ENCODE measurements at places on chromosomes 5 and 9. TPM values are rescaled to one million over a fixed set of nuclear protein-coding genes. Genes with fewer than 3 reads are reported as not detected.
A peak's percentile ranks its signal among the peaks of the same experiment; 100 is the strongest.

The OTULINL gene
- total RNA-seq: 26.2 TPM

DNA sequence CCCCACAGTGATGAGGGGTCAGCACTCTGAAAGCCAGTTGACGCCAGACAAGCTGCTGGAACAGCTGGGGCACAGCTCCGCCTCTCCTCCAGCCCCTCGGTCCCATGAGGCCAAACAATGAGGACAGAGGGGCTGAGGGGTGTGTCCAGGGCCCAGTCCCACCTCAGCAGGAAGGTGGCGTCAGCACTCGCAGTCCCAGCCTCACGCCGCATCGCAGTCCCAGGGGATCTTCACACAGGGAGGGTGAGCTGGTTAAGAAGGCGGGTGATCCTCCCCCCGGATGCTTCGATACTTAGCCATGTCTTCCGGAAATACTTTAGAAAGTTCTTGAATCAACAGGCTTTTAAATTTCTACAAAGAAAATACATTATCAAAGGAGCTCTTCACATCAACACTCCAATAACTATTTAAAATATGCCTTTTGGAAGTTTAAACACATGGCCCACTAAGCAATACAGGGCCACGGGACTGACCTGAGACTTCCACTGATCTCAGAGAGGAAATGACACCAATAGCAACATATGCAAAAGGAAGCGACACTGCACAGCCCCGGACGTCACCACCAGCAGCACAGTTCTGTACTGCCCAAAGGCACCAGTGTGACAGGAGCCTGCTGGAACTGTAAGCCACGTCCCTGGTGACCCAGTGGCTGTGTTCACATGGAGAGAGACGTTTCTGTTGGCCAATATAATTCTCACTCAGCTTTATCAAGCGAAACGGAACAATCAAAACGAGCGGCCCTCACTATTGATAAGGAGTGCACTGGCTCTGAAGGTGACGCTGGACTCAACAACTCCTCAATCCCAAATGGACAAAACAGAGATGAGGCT is 5.9 kb downstream of the MED10 start:
- H3K4me3 ChIP-seq: no peak overlapping the region
- H3K27ac ChIP-seq: no peak overlapping the region
- H3K4me1 ChIP-seq: peaks cover 11% of the 10 kb centered on the region
- H3K27me3 ChIP-seq: no peaks in the 10 kb centered on the region

- H3K4me3 ChIP-seq: no peak overlapping the region
- no peak overlapping the region for H3K27ac ChIP-seq
- no peak for DNase-seq
- H3K4me1 ChIP-seq: no peaks in the 10 kb centered on the region
These were observed 108.3 kb upstream of the KIF2A start for GRCh38 chr5:62197697-62198096.

DNA sequence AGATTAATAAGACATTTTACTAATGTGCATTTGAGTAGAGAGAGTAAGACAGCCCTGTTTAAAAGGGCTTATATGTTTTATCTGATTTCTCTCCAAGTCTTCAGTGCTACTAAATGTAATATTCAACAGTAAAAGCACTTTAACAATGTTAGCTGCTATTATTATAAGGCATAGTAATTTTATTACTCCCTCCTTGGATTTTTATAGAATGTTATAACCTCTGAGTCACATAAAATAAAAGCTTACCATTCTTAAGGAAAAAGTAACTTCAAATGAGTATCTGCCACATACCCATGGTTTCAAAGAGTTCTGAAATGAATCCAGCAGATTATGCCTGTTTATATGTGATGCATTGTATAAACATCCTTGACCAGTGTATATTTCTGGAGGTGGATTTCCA is 19.0 kb downstream of the SPDL1 start:
- H3K4me3 ChIP-seq: no peak overlapping the region
- no peak overlapping the region for H3K27ac ChIP-seq
- no peaks in the 10 kb centered on the region for H3K36me3 ChIP-seq
- no peaks in the 10 kb centered on the region for H3K27me3 ChIP-seq

DNA sequence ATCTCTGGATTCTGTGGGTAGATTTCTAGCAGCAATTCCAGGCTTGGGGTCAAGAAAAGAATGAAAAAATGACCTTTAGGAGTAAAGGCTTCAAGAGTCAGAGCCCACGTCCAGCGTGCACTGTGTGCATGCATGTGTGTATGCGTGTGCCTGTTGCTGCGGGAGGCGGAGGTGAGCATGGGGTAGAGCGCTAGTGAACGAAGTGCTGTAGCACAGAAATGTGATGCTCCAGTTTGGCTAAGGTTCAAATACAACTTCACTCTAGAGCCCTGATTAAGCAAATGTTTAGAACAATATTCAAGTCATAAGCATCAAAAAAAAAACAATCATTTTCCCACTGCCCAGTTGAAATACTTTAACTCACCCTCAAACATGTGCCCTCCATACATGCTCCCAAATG is 403.9 kb downstream of the ZNF608 start:
- H3K4me1 ChIP-seq: peaks cover 13% of the 10 kb centered on the region
- H3K27ac ChIP-seq: no peak overlapping the region
- no peak for DNase-seq
- no peaks in the 10 kb centered on the region for H3K27me3 ChIP-seq

GRCh38 chr5:45793638-45794532 is 97.7 kb upstream of the HCN1 start:
- no peaks in the 10 kb centered on the region for H3K36me3 ChIP-seq
- H3K4me1 ChIP-seq: no peaks in the 10 kb centered on the region
- no peak overlapping the region for H3K27ac ChIP-seq
- no peaks in the 10 kb centered on the region for H3K27me3 ChIP-seq

The HRH2 gene
- total RNA-seq: not detected

The FOXD4L5 gene
- 0.26 TPM for total RNA-seq

DNA sequence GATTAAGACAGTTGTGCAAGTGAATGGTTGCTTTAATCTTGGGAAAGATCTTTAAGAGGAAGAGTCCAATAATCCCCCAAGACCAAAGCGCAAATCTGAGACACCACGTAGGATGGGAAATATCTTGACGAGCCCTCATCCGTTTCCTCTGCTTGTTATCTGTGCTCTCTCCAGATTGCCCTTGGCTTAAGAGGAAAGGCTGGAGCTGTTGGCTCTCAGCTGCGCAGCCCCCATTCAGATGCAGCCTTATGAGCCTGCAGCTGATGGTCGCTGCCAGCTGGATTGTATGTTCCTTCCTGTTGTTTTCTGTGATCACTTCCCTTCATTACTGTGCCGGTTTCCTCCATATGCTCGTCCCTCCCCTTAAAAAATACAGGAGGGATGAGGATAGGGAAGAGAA is 47.7 kb downstream of the PWWP2A start:
- H3K27ac ChIP-seq: no peak overlapping the region
- no peaks in the 10 kb centered on the region for H3K27me3 ChIP-seq
- no peaks in the 10 kb centered on the region for H3K36me3 ChIP-seq
- DNase-seq: no peak

The SEC16A gene
- 35.3 TPM for total RNA-seq

DNA sequence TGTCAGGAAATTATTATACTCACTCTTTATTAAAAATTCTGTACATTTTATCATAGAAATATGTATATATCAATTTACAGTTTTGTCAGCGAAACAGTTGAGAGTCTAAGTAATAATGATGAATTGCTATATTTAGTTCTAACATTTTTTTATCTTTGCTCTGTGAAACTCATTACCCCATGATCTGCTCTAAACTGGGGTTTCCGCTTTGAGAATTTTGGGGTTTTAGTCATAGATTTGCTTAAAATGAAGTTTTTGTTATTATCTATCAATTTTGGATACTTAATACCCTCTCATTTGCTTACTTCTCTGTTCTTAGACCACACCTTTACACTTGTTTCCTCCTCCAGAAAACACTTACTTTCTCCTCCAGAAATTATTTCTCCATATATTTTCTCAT is 333.8 kb upstream of the MPDZ start:
- no peak overlapping the region for H3K4me3 ChIP-seq
- no peaks in the 10 kb centered on the region for H3K27me3 ChIP-seq
- H3K27ac ChIP-seq: no peak overlapping the region
- H3K4me1 ChIP-seq: no peaks in the 10 kb centered on the region
- no peaks in the 10 kb centered on the region for H3K36me3 ChIP-seq

GRCh38 chr9:133397895-133398294 is 19.9 kb downstream of the REXO4 start:
- no peaks in the 10 kb centered on the region for H3K27me3 ChIP-seq
- DNase-seq: no peak
- no peak overlapping the region for H3K4me3 ChIP-seq
- H3K4me1 ChIP-seq: no peaks in the 10 kb centered on the region

GRCh38 chr9:71604197-71605063 is 163.9 kb downstream of the CEMIP2 start:
- no peaks in the 10 kb centered on the region for H3K27me3 ChIP-seq
- no peaks in the 10 kb centered on the region for H3K4me1 ChIP-seq
- H3K4me3 ChIP-seq: no peak overlapping the region
- peak; percentile 78 for DNase-seq
- no peak overlapping the region for H3K27ac ChIP-seq

DNA sequence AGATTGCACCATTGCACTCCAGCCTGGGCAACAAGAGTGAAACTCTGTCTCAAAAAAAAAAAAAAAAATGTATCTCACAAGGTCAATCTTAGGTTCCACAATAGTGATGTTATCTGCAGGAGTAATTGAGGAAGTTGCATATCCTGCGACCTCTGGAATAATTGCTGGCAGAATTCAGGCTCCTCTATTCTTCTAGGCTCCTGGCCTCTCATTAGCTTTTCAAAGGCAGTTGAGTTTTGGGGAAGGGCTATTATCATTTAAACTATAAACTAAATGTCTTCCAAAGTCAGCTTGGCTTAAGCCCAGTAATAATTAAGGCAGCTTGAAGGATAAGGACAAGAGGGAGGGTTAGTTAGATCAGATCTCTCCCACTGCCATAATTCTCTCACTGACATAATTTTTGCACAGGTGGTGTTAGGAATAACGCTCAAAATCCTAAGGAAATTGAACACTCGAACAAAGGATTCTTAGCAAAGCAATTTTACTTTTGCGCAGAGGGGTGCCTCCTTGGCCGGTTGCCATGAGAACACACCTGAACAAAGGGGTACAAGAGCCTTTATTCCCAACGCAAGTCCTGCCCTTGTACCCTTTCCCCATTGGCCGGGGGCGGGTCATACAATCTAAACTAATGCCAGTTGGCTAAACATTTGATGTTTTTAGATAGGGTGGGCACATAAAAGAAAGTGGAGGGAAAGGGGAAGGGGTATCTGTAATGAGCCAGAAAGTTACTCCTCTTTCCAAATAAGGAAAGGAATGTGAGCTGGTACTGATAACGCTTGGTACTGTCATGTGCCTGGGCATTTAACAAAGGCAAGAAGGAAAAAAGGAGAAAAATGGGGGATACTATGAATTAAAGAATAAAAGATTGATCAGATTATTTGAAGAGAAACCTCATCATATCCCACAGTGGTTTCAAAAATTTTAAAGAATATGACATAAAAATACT is 106.4 kb upstream of the CCNG1 start:
- no peak overlapping the region for H3K27ac ChIP-seq
- H3K27me3 ChIP-seq: no peaks in the 10 kb centered on the region
- H3K36me3 ChIP-seq: no peaks in the 10 kb centered on the region

DNA sequence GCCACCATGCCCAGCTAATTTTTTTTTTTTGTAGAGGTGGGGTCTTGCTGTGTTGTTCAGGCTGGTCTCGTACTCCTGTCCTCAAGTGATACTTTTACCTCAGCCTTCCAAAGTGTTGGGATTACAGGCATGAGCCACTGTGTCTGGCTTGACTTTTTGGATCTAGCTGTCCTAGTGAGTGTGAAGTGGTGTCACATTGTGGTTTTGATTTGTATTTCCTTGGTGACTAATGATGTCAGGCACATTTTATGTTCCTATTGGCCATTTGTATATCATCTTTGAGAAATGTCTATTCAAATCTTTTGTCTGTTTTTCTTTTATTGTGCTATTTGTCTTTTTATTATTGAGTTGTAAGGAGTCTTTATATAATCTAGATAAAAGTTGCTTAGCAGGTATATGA is 53.5 kb upstream of the MCCC2 start:
- no peaks in the 10 kb centered on the region for H3K36me3 ChIP-seq
- no peak overlapping the region for H3K4me3 ChIP-seq
- H3K27me3 ChIP-seq: no peaks in the 10 kb centered on the region
- no peaks in the 10 kb centered on the region for H3K4me1 ChIP-seq
- DNase-seq: no peak
- no peak overlapping the region for H3K27ac ChIP-seq

GRCh38 chr9:116629634-116630033 is 57.5 kb upstream of the TRIM32 start:
- no peak for DNase-seq
- H3K27ac ChIP-seq: no peak overlapping the region
- no peaks in the 10 kb centered on the region for H3K36me3 ChIP-seq
- no peak overlapping the region for H3K4me3 ChIP-seq

The NMRK1 gene
- total RNA-seq: 31.1 TPM

DNA sequence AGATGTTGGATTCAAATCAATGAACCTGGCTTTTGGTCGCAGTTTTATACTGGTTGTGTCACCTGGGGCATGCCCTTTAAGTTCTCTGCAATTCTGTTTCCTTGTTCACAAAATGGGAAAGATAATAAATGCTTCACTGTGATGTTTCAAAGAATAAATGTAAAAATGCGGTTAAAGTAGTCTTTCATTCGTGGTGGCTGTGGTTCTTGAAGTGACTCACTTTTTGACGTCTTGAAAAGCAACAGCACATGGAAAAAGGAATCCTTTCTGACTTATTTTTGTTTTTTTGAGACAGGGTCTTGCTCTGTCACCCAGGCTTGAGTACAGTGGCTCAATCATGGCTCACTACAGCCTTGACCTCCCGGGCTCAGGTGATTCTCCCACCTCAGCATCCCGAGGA is 88.4 kb upstream of the SLIT3 start:
- no peaks in the 10 kb centered on the region for H3K27me3 ChIP-seq
- no peak overlapping the region for H3K4me3 ChIP-seq
- no peak for DNase-seq
- no peaks in the 10 kb centered on the region for H3K4me1 ChIP-seq
